Fibroblast of the conjunctiva (primary cell): ENCODE measurements at places on chromosomes 4 and X.

GRCh38 chr4:22384154-22384553 is 131.7 kb downstream of the ADGRA3 start:
- no peak for DNase-seq

DNA sequence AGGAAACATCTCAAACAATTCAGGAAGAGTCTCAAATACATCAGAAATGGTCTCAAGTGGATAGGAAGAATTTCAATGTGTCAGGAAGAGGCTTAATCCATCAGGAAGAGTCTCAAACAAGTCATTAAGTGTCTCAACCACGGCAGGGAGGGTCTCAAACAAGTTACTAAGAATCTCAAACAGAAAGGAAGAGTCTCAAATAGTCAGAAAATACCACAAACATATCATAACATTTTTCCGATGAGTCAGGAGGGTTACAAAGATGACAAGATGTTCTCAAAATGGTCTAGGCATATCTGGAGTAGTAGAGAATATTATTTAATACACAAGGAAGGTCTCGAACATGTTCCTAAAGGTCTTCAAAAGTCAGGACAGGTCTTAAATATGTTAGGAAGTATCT is 109.3 kb upstream of the USP9X start:
- no peak for DNase-seq

- DNase-seq, result no peak
Observed at GRCh38 chr4:117477925-117478324, 392.5 kb upstream of the TRAM1L1 start.

- no peak for DNase-seq
Observed at GRCh38 chr4:150238591-150238990, 160.3 kb downstream of the DCLK2 start.

DNA sequence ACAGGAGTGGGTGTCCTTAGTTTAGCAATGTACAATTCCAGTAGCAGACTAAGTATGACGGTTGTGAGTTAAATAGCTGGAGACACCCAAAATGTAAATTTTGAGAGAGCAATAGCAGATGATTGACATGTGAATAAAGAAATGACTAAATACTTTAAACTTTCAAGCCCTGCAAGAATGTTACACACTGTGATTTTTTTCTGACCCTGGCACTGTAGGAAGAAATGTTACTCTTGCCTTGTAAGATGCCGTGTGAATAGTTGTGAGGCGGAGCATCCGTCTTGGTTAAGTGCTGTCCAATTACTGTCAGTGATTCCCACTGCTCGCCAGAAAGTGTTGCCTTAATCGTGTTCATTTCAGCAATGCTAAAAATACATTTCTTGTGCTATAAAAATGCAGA is 1248.1 kb downstream of the RAPGEF2 start:
- DNase-seq, result no peak

GRCh38 chr4:123741906-123742305 is 345.3 kb downstream of the SPRY1 start:
- no peak for DNase-seq

GRCh38 chr4:20612313-20612712 is 87.9 kb upstream of the PACRGL start:
- DNase-seq, result no peak

- DNase-seq, result no peak
Observed at GRCh38 chrX:38860106-38861013, 59.1 kb downstream of the MID1IP1 start.

DNA sequence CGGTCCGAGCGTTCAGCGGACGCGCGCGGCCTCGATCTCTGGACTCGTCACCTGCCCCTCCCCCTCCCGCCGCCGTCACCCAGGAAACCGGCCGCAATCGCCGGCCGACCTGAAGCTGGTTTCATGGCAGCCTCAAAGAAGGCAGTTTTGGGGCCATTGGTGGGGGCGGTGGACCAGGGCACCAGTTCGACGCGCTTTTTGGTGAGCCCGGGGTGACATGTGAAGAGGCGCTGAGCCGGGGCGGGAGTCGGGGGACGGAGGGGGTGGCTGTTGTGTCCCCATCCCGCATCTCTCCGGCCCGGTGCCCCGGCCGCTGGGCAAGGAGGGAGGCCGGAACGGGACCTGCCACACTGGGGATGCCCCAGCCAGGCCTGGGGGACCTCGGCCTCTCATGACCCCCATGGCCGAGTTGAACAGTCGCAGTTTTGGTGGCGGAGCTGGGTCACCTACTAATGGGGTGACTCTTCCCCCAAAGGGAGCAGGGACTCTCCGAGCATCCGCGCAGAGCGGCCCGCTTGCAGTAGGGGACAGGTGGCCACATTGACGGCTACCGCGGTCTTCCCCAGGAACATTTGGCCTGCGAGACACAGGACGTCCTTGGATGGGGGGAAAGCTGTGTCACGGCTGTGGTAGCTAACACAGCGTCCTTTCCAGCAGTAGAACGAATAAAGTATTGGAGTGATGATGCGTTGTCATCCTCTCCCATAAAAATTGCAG is at the start of gene GK:
Gene GK, plus strand, starts transcription at position 9 of the 717 bp plus-strand sequence. Its CDS starts 115 bp downstream, at position 124.
- DNase-seq, result no peak

DNA sequence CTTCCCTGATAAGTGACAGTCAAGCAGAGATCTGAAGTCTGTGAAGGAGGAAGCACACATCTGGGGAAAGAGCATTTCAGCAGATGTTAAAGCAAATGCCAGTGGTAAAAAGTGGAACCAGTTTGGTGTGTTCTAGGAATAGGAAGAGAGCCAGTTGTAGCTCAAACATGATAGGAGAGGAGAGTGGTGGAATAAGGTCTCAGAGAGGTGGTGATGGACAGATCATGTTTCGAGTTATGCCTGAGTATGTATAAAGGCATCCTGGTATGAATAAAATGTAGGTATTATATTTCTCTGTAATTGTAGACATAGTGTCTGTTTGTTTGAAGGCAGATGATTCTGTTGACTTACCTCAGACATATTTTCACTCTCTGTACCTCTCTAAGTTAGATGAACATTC is 89.1 kb downstream of the LARP7 start:
- DNase-seq, result no peak

DNA sequence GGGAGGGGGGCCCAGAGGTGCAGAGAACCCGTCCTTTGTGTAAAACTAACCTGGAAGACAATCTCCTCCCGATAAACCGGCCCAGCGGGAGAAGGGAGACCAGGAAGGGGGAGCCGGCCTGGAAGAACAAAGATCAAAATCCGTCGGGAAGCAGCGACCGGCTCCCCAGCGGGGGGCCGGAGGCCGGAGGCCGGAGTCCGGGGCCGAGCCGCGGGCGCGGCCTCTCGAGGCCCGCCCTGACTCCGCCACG is 552 bp downstream of the ZDHHC9 start:
- DNase-seq, result no peak

- DNase-seq, result no peak
Observed at GRCh38 chrX:4878640-4879039, 1165.2 kb upstream of the PRKX start.

GRCh38 chrX:9467146-9467545 is 2.3 kb downstream of the TBL1X start:
- no peak for DNase-seq

DNA sequence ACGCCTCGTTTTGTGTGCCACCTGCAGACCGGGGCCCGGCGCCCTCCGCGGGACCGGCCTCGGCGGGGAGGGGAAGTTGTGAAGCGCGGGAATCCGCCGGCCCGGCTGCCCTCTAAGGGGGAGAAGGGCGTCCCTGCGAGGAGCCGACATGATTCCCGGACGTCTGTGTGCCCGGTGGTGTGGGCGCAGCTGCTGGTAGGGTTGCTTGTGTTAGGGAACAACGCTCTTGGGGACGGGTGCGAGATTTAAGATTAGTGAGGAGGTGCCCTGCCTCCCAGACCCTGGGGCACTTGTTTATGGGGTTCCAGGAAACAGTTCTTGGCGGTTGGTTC is 627 bp downstream of the CDKN2AIP start:
- DNase-seq, result no peak

DNA sequence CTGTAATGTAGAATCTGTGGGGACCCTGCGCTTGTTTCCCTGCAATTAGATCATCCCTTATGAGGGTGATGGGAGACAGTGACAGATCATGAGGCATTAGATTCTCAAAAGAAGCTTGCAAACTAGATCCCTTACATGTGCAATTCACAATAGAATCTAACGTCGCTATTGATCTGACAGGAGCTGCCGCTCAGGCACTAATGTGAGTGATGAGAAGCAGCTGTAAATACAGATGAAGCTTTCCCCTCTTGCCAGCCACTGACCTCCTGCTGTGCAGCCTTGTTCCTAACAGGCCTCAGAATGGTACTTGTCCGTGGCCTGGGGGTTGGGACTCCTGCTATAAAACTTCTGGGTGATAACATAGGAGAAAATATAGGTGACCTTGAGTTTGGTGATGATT is 1076.8 kb downstream of the PDHA2 start:
- no peak for DNase-seq

DNA sequence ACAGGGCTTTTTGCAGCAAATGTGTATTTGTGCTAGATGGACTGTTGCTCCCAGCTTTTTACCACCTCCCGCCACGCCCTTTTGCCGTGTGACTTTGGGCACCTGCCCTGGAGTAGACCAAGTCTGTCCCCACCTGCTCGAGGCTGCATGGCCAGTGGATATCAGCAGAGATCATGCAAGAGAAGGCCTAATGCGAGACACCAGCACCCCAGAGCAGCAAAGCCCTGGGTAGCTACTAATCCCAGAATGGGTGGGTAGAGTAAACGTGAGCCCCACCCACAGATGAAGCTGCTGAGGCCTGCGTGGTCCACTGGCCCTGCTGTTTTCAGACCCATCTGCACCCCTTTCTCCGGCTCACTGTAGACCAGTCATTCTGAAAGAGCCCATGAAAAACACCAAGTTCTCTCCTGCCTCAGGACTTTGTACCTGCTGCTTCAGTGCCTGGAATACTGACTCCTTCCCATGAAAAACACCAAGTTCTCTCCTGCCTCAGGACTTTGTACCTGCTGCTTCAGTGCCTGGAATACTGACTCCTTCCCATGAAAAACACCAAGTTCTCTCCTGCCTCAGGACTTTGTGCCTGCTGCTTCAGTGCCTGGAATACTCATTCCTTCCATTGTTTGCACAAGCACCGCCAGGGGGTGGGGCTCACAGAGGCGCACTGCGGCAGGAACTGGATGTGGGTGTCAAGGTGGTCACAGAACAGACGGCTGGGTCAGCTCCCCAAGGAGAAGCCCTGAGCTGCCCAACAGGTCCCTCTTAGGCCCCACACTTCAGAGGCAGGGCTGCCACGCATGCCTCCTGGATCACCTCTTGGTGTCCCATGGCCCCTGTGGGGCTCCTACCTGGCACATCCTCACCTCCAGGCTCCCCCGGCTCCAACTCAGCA is 5.1 kb upstream of the TNIP2 start:
- no peak for DNase-seq

DNA sequence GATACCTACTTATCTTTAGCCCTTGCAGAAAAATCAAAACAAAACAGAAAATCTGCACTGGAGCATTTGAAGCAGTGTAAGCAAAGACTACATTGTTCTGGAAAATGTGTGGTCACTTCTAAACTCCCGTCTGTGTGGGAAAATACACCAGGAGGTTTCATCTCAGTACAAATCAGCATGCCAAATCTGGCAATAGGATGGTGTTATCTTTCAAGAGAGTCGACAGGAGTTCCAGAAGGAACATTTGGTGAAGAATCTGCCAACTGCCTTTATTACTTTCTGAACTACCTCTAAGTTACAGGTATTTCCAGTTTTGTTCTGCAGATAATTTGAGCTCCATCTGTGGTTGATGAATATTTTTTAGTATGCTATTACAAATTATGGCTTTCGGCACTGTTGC is 1348.0 kb downstream of the RAPGEF2 start:
- DNase-seq, result no peak

GRCh38 chr4:151324124-151324751 is 1.2 kb downstream of the SH3D19 start:
- DNase-seq, result no peak

DNA sequence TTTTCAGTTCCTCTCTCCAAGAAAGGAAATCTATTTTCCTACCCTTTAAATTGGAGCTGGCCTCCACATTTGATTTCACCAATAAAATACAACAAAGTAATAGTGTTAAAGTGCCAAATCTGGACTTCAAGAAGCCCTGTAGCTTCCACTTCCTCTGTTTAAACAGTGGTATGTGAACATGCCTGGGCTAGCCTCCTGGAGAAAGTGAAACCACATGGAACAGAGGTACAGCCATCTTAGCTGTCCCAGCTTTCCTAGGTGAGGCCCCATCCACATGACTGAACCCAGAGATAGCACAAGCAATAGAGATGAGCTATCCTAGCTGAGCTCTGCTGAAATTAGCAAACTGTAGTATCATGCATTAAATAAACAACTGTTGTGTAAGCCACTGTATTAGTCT is 131.8 kb upstream of the VCX start:
- no peak for DNase-seq

DNA sequence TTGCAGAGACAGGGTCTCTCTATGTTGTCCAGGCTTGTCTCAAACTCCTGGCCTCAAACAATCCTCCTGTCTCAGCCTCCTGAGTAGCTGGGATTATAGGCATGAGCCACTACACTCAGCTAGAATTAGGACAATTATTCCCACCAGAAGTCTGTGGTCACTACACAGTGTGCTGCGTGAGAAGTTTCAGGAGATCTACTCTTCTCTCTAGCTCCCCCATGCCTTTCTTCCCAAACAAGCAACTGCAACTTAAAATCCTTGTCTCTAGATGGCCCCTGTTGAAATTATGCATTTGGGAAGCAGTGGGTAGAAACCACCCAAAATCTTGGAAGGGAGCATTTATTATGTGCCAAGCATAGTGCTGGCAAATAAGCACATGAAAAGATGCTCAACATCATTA is 21.1 kb upstream of the MAP7D3 start:
- no peak for DNase-seq

GRCh38 chr4:23245203-23245832 is 552.6 kb downstream of the GBA3 start:
- DNase-seq, result no peak

DNA sequence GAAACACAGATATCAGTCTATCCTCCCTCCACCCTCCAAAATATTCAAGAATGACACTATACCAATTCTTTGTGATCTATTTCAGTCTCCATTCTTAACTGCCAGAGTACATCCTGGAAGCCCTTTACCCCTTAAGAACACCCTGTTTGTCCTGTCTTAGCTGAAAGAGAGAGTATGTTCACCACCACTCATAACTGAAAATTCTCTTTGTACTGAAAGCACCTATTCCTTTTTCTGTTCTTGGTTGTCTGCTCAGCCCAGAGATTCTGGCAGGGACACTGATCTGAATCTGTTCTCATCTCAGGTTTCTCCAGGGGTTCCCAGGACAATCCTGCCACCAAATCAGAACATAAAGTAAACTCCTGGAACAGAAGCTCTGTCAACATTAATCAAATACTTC is 25.4 kb upstream of the EREG start:
- DNase-seq, result no peak

DNA sequence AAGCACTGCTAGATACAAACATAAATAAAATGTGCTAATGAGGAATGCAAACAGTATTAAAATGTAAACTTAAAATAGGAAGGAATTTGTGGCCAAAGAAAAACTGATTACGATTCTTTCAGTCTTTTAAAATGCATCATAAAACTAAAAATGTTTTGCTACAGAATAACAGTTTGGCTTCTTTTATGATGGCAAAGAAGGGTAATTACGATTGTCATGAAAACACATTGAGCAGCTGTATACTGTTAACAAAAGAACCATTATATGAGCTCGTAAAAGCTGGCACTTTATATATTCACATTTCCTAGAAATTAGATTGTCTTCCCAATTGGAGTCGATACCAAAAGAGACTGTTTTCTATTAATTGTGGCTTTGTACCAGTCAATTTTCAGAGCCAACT is 290.4 kb downstream of the NR3C2 start:
- no peak for DNase-seq
